ENCODE measurements at places on chromosomes 2 and 18.

GRCh38 chr2:39156107-39156506 lies 35.3 kb upstream of the SOS1 start:
- DNase-seq: peak; percentile 81

DNA sequence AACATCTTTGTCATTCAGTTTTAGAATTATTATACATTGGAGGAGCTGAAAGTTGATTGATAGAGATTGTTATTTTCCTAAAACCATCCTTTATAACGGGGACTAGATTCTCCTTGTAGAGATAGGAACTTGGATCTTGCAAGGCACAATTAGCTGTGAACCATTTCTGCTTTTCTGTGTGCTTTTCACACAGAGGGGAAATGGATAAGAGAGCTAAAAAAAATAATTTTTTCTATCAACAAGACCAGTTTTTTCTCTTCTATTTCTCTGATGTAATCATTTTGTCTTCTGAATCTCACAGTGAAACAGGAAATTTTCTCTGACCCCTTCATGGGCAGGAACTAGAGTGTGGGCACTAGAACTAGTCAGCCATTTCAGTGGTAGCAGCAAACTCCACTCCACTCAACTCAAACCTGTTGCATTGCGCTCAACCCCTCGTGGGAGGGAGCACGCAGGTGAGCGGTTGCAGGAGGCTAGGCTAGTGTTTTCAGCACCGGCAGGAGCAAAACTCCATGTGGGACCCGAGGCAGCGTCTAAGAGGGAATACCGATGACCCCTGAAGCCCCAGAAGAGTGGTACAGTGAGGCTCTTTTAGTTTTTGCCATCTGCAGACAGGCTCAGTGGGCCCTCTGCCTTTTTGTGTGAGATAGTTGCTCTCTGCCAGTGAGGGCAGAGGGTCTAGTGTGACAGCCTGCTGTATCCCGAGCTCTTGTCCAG lies 24.0 kb upstream of the SLC39A10 start:
- no peak for DNase-seq

DNA sequence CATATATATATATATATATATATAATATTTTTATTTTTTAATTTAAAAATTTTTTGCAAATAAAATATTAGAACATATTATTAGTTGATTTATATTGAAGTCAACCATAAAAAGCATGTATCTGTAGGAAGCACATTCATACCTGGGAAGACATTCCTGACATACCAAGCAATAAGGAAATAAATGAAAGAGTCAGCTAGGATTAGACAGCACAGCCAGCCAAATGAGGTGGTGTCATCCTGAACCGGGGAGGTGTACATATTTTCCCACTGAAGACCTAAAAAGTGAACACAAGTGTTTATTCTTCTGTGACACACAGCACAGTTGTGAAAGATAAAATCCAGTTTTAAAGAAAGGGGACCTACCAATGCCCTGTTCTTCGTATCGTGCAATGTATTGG lies 149.2 kb downstream of the ABCA12 start:
- DNase-seq: no peak

DNA sequence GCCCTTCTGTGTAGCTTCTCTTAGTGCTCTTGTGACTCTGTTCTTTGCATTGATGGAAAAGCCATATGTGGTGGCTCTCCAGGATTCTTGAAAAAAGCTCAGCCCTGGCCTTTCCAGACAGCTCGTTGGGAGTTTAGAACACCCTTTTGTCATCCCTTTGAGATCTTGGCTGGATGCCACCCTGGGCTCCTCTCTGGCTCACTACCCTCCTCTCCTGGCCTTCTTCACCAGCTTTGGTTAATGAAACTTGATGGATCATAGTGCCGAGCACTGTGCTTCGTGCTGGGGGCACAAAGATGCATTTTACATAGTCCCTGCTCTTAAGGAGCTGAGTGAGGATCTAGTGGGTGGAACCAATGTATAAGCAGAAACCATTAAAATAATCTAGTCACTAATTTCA lies 15.6 kb upstream of the FHOD3 start:
- DNase-seq: no peak

GRCh38 chr2:181516992-181517391 lies 59.8 kb downstream of the ITGA4 start:
- no peak for DNase-seq

- DNase-seq: no peak
Measured at GRCh38 chr2:187117483-187117882, 268.5 kb upstream of the ZSWIM2 start.

DNA sequence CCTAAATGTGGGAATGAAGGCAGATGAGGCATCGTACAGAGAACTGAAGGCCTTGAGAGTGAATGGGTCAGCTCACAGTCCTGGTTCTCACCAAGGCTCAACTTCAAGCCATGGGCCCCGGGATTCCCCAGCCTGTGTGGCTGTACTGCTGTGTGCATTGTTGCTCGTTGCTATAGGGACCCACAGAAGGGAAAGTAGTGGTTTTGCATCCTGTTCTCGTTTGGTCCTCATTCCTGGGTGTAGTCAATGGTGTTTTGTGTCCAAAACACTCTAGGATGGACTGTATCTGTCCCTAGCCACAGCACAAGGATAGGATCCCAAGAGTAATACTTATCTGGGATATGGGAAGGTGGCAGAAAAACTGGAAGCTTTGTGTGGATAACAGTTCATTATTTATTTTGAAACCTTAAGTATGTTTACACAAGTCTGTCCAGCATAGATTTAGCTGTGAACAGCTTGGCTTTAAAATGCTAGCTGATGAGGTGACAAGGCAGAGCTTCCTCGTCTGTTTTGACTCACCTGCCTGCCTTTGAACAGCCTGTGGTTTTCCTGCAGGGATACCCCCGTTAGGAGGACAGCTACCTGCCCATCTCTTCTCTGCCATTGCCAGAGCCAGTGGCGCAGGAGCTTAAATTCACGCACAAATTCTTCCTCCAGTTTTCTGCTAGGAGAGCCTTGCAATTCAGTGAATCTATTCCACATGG lies 85.0 kb downstream of the WDSUB1 start:
- DNase-seq: no peak

- DNase-seq: no peak
Measured at GRCh38 chr2:227347117-227347516, 22.1 kb downstream of the MFF start.

DNA sequence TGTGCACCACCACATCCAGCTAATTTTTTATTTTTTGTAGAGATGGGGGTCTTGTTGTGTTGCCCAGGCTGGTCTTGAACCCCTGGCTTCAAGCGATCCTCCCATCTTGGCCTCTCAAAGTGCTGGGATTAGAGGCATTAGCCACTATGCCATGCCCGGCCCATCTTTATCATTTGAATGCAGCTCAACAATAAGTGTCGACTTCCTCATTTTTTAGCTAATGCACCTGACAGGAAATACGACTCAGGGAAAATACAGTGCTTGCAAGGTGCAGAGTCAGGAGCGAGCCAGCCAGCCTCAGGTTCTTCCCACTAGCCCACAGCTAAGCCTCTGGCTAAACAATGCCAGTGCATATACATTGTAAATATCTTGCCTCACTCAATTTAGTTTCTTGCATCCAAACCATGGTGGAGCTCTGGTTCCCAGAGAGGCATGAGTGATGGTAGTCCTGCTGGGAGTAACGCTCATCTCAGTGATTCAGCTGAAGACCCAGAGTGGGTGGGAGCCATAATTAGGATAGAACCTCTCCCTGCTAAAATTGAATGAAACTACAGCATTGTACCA lies 135.0 kb downstream of the TGIF1 start:
- DNase-seq: no peak

- no peak for DNase-seq
Measured at GRCh38 chr2:148810081-148810480, 64.9 kb upstream of the KIF5C start.

- DNase-seq: peak; percentile 73
Measured at GRCh38 chr2:197803033-197803444, 1.4 kb upstream of the PLCL1 start.

DNA sequence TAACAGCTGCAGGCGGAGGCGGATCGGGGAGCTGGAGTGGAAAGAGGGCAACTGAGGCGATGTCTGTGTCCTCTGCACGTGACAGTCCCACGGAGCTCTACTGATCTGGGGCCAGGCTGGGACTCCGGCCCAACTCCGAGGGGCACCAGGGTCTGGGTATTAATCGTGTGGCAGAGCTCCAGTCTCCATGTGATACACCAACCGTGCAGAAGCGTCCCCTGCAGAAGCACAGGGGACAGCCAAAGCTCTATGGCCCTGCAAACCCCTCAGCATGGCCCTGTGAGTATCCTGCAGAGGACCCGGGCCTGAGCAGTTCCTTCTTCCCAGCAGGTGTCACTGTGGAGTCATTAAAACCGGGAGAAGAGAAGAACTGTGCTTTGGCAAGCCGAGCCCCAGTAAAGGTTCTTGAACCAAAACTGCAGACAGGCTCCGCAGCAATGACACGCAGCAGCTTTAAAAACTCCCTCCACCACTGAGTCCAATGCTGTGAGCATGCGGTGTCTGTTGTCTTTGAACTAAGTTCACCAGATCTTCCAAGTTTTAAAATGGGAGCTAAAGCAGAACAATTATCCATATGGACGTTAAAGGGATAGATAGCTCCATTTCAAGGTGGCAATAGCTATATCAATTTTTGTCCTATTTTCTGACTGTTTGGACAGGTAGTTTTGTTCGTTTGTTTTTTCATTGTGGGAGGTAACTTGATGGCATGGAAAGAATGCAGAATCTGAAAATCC lies 79.4 kb downstream of the TMEM182 start:
- peak; percentile 56 for DNase-seq

DNA sequence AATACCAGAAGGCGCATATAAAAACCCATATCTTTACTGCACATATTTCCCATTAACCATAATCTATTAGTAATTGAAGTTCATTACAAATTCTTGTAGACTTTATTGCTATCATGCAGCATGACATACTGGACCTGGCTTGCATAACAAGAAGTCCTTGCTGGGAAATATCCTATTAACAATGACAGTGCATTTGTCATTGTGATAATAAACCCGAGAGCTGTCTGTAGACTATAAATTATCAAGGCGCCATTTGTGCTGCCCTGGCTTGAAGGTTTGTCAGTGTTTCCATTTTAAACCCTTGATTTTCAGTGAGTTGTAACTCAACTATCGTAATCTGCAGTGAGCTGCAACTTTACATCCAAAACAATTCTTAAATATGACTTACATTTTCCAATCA lies 59.0 kb downstream of the HNMT start:
- DNase-seq: peak; percentile 72

DNA sequence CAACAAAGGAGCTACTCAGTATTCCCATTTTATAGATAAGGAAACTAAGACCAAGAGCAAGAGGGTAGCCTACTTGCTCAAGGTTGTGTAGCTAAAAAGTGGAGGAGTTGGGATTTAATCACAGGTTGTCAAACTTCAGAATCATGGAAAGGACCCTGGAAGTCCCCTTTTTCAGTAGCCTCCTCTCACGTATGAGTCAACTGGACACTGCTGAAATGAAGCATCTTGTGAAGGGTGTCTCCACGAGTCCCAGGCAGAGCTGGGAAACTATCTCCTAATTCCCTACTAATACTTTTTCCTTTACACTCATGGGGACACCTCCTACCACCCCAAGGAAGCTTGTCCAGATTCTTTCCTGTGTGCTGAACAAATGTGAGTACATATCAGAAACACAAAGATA lies 155.8 kb downstream of the RHBDD1 start:
- DNase-seq: no peak

GRCh38 chr2:237547841-237548416 lies 18.4 kb upstream of the PRLH start:
- DNase-seq: no peak

- DNase-seq: no peak
Measured at GRCh38 chr2:215601990-215602721, 166.3 kb upstream of the FN1 start.

- no peak for DNase-seq
Measured at GRCh38 chr2:237552908-237553307, 13.5 kb upstream of the PRLH start.

GRCh38 chr2:34912084-34912483 lies 1313.0 kb upstream of the FAM98A start:
- no peak for DNase-seq

GRCh38 chr2:26740890-26741302 lies 23.2 kb upstream of the SLC35F6 start:
- peak; percentile 80 for DNase-seq

DNA sequence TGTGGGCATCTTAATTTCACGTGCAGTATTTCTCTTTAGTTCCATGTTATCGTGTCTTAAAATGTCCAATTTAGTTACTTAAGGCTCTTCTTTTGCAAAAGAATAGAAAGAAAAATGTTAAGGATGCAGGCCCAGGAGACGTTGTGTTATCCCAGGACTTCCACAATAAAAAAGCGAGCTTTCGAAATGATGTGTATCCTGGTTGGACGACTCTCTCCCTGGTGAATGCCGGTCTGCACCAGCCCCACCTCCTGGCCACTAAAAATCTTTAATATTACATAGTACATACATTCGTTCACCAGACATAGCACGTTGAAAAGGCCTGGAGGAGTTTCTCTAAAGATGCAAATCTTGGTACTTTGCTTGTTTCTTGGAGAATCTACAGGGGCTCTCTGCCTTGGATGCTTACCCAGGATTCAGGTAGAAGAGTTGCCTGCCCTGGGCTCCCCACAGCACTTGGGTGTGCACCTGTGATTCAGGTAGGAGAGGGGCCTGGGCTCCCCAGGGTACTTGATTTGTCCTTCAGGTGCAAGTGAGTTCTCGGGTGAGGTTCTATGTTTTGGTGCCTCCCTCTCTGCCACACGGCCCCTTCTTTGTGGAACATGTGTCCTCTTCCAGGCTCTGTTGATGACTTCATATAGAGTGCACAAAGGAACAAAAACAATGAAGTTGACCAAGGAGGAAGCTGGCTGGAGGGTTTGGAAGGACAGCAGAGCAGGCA lies 26.6 kb downstream of the TWIST2 start:
- no peak for DNase-seq

GRCh38 chr2:230144355-230144754 lies 75.4 kb downstream of the SP110 start:
- no peak for DNase-seq

All from umbilical cord (tissue), 2 donors.